ENCODE measurements at places on chromosomes 11 and 22.
A peak's percentile ranks its signal among the peaks of the same experiment; 100 is the strongest.

GRCh38 chr11:72146625-72147024 is 11.1 kb downstream of the FOLR3 start:
- no peak for DNase-seq

- DNase-seq: no peak
Measured at GRCh38 chr11:127790592-127790991, 790.0 kb upstream of the KIRREL3 start.

DNA sequence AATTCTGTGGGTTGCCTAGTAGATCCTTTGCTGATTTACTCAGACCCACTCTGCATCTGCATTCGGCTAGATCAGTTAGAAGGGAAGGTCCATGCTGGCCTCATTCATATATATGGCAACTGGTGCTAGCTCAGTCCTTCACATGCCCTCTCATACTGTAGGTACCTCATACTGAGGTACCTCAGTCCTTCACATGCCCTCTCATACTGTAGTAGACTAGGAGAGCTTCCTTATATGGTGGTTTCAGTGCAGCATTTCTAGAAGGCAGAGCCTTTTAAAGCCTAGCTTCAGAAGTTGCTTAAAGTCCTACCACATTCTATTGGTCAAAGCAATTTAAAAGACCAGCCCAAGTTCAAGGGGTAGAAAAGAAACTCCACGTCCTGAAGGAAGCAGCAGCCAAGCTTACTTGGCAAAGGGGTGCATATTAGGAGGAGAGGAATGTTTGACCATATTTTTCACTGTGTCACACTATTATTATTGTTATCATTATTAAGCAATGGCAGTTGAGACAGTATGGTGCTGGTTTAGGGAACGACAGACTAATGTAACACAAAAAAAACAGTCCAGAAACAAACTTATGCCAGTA is 356.4 kb downstream of the DYNC2H1 start:
- DNase-seq: no peak

- no peak for DNase-seq
Measured at GRCh38 chr22:40890881-40891280, 29.0 kb upstream of the DNAJB7 start.

- DNase-seq: no peak
Measured at GRCh38 chr11:133705873-133706272, 139.4 kb downstream of the SPATA19 start.

DNA sequence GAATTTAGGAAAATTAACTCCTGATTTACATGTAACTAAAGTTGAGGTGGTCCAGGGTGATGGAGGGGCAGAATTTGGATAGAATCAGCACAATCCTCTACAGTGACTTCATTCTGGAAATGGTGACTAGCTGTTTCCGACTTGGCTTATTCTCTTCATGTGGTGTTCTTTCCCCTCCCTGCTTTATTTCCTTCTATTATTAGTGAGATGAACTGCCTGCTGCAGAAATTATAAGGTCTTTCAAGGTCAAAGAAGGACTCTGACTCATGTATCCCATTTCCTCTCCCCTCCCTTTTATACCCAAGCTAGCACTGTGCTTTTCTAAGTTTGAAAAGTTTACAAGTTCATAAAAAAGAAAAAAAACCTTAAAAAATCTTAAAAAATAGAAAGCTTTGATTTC is 12.2 kb upstream of the MRPL17 start:
- no peak for DNase-seq

GRCh38 chr11:119094816-119095065 is 6.9 kb downstream of the DPAGT1 start:
- DNase-seq: no peak

DNA sequence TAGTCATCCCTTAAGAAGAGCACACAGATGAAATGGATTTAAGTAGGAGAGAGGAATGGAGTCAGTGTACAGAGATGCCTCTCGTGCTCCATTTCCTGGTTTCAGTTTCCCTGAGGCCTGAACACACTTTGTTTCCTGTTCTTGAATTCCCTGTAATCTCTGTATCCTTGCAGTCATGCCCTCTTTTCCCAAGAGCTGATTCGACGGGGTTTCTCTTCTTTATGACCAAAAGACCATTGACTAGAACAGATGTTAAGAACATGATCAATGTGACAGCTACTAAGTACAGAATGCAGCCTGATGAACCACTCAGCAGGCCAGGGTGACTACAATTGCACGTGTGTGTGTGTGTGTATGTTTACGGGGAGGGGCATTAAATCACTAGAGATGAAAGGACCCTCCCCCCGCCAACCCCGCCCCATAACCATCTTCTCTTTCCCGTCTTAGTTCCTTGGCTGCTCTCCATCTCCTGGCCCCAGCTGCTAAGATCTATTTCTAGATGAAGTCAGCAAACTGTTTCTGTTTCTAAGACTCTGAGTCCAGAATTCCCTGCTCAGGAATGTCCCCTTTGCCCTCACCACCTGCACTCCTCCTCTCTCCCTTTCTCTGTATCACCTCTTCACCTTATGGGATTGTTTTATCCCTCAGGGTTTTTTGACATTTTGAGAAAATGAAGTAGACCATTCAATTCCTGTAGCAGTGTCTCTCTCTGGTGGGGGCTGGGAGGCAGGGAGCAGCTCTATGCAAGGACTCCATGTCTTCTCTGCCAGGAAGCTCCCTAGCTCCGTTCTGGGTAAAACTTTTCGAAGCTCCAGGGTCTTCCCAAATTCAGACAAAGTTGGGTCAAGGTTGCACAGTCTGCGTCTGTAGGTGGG is 26.0 kb downstream of the SLC22A6 start:
- DNase-seq: no peak

GRCh38 chr11:114845766-114846415 is 167.6 kb downstream of the NXPE2 start:
- DNase-seq: no peak

- DNase-seq: no peak
Measured at GRCh38 chr22:47398491-47398890, 636.0 kb downstream of the TBC1D22A start.

- DNase-seq: no peak
Measured at GRCh38 chr22:37148031-37148651, 1.6 kb downstream of the IL2RB start.

DNA sequence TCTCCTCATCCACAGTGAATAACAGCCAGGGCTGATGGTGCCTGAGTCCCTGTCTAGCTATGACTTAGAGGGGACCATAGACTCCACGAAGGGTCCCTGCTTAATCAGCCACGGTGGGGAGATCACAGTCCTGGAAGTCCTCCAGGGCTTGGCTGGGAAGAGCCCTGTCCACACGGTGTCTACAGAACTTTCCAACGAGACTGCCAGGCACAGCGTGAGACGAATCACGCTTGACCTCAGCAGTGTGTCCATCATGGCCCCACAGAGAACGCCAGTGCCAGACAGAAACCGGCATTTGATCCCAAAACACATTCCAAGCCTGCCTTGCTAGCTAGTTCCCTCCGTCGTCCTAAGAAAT is 143.4 kb downstream of the CRYBB2 start:
- DNase-seq: no peak

DNA sequence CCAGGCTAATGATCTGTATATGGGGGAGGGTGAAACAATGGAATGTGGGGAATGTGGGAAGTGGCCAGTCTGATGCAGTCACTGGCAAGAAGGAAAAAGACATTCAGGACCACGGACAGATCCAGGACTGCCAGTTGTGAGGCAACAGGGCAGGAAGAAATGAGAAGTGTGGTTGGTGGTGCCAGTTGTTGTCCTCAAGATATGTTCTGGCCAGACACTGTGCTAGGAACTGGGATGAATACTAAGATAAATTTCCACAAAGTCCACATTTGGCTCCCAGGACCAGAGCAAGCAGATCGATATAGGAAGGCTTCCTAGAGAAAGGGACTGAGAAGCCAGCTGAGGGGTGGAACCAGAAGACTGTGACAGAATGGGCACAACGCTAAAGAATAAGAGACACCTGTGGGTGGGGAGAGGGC is 6.8 kb upstream of the TPBGL start:
- DNase-seq: no peak

DNA sequence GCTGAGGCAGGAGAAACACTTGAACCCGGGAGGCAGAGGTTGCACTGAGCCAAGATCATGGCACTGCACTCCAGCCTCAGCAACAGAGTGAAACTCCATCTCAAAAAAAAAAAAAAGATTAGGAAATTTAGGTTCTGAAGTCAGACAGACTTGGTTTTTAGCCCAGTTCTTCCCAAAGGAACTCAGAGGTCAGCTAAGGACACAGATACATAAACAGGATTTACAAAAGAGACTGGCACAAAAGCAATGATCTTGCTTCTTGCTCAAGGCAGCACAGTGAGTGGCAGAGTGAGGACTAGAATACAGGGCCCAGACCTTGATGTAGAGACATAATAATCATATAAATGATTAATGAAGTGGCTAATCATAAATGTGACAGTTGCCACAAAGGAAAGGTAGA is 25.4 kb upstream of the RRAS2 start:
- no peak for DNase-seq

GRCh38 chr11:69435161-69435986 is 46.1 kb upstream of the LINC01488 start:
- DNase-seq: no peak

DNA sequence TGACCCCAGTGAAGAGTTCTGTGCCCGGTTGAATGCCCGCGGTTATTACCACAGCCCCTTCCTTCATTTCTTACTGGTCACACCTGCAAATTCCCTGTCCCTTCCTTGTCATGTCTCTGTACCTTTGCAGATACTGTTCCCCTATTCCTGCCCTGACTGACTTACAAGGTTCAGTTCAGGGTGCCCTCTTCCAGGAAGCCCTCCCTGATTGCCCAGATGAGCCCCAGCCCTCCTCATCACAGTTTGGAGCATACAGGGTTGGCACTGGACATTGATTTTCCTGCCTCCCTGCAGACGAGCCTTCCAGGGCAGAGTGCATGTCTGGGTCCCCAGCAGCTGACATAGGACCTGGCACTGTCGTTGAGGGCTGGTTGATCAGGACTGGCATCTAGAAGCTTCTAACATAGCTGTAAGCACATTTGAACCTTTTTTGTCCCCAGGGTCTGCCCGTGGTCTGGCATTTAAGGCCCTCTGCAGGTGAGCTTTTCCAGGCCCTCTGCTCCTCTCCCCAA is 70.4 kb upstream of the SHISAL1 start:
- no peak for DNase-seq

- no peak for DNase-seq
Measured at GRCh38 chr11:82404981-82405380, 328.7 kb downstream of the FAM181B start.

- DNase-seq: no peak
Measured at GRCh38 chr11:12241401-12241800, 131.0 kb downstream of the MICAL2 start.

GRCh38 chr22:48535868-48536540 is 1291.7 kb downstream of the BRD1 start:
- DNase-seq: no peak

- DNase-seq: peak; percentile 3
Measured at GRCh38 chr11:124799348-124800225, 619 bp downstream of the MSANTD2 start.

- DNase-seq: no peak
Measured at GRCh38 chr11:132080127-132080526, 709.7 kb downstream of the NTM start.

GRCh38 chr11:69089258-69089657 is 40.5 kb downstream of the TPCN2 start:
- DNase-seq: no peak

DNA sequence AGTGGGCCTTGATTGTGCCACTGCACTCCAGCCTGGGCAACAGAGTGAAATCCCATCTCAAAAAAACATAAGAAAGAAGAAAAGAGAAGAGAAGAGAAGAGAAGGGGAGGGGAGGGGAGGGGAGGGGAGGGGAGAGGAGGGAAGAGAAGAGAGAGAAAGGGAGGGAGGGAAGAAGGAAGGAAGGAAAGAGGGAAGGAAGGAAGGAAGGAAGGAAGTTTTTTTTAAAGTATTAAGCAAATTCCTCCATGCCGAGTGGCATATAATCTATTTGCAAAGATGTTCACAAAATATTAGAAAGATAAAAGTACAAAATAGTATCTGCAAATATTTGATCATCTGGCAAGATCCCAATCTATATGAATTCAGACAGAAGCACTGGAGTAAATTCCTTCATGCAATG is 10.5 kb upstream of the CFAP300 start:
- no peak for DNase-seq

DNA sequence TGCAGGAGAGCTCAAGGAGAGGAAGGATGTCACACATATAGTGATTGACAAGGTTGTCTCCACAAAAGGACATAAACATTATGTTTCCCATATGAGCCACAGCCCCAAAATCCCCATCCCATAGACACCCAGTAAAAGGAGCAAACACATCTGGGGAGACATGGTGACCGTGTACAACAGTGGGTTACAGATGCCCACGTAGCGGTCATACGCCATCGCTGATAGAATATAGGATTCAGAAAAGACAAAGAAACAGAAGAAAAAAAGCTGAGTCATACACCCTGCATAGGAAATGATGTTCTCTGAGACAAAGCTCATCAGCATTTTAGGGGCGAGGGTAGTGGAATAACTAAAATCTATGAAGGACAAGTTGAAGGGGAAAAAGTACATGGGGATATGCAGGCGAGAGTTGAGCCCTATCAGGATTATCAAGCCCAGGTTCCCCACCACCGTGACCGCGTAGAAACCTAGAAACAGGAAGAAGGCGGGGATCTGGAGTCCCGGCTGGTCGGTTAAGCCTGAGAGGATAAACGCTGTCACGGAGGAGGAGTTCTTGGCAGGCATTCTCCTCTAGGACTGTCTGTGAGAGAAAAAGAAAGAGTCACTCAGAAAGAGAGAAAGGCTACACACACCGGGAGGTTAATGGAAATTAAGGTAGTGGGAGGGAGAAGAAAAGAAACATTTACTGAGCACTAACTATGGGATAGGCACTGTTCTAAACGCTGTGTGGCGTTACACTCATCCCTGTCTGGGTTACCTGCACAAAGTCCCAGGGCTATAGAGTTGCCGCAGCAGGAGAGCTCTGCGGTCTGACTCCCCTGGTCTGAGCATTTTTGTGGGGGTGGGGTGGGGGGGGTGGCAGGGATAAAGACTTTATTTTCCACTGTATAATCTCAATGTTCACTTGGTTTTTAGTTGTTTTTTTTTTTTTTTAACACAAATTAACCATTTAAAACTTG is 36.1 kb upstream of the OR8B8 start:
- no peak for DNase-seq

DNA sequence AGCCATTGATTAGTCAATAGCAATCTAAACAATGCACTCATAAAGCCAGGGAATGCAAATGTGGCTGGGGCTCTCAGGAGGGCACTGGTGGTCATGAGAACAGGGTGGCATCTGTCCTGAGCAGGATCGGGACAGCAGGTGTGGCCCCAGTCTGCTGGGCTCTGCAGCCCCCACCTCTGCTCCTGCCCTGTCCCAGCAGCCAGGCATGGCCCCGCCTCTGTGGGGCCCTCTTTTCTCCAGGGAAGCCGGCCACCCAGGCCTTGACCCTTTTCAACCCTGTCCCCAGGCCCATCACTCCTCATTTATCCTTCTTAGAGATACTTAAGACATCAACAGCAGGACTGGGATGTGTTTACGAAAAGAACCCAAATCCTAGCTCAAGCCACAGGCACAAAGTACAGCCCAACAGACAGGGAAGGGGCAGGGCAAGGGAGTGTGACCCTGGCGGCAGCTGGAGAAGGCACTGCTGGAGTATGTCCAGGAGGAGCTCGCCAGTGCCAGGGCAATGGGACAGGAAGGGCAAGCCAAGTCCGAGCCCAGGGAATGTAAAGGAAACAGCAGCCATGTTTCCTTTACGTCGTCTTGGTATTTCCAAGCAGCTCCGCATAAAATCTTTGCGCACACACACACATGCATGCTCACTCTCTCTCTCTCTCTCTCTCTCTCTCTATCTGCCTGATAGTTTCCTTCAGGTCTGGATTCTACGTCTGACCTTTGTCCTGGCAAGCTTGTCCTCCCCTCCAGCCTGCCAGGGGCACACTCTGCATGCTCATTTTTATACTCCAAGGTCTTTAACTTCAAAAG is 59.9 kb downstream of the DGCR2 start:
- no peak for DNase-seq

GRCh38 chr11:25566298-25567200 is 765.4 kb upstream of the ANO3 start:
- no peak for DNase-seq
